ENCODE measurements at places on chromosomes 1 and 21. TPM values are rescaled to one million over a fixed set of nuclear protein-coding genes. Genes with fewer than 3 reads are reported as not detected.

Gene OR2G6
- not detected for total RNA-seq

Gene MAP10
- total RNA-seq = 3.3 TPM

DNA sequence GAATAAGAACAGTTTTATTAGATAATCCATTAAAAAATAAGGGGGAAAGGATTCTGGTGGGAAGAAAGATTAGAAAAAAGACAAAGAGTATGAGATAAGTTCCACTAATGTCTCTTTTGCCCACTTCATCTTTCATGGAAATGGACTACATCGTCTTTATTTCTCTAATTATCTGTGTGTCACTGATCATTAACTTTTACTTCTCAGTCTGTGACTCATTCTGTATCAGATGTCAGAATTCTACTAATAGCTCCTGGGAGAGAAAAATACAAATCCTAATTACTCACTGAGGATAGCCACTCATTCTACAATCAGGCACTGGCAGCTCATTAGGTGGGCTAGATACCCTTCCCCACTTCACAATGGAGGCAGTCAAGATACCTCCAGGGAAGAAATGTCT, 41.7 kb downstream of the ILDR2 start:
- no peak for DNase-seq

Gene SGIP1
- 2.4 TPM for total RNA-seq

GRCh38 chr1:221994939-221995338, 253.1 kb upstream of the DUSP10 start:
- no peak for DNase-seq

DNA sequence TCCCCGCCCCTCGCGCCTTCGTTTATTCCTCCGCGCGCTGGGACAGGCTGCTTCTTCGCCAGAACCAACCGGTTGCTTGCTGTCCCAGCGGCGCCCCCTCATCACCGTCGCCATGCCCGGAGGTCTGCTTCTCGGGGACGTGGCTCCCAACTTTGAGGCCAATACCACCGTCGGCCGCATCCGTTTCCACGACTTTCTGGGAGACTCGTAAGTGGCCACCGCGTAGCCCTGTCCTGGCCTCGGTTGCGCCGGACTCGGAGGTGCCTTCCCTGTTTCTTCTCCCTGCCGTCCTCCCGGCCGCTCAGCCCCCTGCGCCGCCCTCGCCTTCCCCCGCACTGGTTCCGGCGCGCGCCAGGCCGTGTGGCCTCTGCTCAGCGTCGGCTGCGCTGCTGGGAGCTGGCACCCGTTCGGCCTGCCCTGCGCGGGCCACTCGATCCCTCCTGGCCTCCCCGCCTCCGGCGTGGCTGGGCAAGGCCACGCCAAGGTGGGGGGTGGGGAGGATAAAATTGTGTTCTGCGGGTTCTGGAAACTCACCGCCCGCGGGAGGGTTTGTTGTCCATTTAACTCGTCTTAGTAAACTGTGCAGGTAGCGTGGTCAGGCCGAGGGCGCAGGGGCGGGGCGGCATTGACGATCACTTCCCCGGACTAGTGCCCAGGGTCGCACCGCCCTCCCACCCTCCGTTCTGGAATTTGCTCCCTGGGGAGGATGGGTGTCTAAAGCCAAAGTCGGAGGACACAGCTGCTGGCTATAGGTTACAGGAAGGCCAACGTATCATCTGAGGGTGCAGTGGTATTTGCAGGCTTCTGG, at the start of gene PRDX6:
PRDX6 (plus strand) TSS at position 50 of the 808 bp plus-strand sequence; CDS start at position 113, 63 bp downstream.
- DNase-seq = peak; percentile 92

Gene GSTM4
- 12.8 TPM for total RNA-seq

DNA sequence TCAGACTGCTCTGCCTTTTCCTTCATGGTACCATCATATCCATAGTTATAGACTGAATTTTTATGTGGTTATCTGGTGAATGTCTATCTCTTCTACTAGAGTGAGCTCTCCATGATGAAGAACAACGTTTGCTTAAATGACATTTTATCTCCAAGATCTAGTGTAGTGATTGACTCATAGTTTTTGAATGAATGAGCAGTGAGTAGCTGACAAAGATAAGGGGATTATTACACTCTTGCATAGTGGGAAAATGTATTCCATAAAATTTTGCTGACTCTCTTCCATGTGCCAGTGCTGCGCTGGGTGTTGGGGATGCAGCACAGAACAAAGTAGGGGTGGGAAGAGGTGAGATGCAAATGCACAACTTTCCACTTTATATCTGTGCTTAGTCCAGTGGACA, 147.7 kb downstream of the TGFB2 start:
- no peak for DNase-seq

- DNase-seq = peak; percentile 72
These were observed 6.7 kb downstream of the LMO4 start for GRCh38 chr1:87335175-87335884.

- DNase-seq = no peak
These were observed 199.6 kb downstream of the DPYD start for GRCh38 chr1:97721221-97721620.

Gene ST6GALNAC5
- 12.7 TPM for total RNA-seq

Gene FAM72B
- total RNA-seq = 15.0 TPM

Gene MASP2
- 0.31 TPM for total RNA-seq

Gene TRIM58
- 3.4 TPM for total RNA-seq

DNA sequence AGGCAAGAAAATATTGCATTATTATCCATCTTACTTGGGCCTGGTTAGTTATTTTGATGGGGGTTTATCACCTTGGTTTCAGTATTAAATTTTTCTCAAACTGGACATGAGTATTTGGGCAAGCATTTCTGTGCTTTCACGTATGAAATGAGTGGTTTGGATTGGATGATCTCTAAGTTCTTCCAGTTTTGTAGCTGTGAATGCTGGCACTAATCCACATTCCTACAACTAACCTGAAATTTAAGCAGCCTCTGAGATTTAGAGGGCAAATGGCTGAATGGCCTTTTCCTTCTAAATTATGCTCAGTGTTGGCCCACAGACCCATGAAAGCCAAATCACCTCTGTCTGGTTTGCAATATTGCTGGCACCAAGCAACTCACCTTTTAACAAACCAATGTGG, 475.0 kb upstream of the B3GALT2 start:
- DNase-seq = no peak

- DNase-seq = no peak
These were observed 33.4 kb downstream of the OR2G3 start for GRCh38 chr1:247638781-247639180.

Gene FNDC10
- 15.1 TPM for total RNA-seq

- no peak for DNase-seq
These were observed 72.9 kb downstream of the ZNF281 start for GRCh38 chr1:200336901-200337391.

DNA sequence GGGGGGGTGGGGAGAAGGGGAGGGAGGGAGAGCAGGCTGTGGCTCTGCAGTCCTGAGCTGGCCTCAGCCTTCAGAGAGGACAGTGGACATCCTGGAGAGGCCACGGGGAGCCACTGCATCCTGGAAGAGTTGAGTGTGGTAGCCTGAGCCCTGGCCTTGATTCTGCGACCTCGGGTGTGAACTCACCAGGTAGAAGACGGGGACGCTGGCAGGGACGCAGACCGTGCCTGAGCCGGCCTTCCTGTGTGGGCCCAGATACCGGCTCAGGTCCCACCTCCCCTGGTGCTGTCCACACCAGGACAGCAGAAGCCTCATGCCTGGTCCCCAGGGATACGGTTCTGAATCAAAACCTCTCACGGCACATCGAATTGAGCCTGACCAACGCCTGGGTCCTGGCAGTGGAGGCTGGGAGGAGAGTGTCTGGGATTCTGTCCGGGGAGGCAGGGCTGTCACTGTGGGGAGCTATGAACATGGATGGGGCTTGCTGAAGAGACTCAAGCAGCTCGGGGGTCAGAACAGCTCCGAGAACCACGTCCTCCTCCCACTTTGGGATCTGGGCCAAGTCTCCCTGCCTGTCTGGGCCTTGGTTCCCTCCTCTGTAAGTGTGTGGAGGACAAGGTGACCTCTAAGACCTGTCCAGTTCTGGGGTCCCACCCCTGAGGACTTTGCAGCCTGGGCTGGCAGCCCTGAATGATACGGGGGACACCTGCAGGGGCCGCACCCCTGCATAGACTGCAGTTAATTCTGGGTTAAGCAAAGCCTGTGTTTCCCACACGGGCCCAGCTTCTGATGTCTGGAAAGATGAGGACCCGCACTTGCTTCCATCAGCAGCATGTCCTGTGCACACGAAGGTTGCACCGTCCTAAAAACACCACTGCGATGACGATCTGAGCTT, 30.4 kb downstream of the RRP1 start:
- DNase-seq = no peak

Gene CHD1L
- 51.6 TPM for total RNA-seq

DNA sequence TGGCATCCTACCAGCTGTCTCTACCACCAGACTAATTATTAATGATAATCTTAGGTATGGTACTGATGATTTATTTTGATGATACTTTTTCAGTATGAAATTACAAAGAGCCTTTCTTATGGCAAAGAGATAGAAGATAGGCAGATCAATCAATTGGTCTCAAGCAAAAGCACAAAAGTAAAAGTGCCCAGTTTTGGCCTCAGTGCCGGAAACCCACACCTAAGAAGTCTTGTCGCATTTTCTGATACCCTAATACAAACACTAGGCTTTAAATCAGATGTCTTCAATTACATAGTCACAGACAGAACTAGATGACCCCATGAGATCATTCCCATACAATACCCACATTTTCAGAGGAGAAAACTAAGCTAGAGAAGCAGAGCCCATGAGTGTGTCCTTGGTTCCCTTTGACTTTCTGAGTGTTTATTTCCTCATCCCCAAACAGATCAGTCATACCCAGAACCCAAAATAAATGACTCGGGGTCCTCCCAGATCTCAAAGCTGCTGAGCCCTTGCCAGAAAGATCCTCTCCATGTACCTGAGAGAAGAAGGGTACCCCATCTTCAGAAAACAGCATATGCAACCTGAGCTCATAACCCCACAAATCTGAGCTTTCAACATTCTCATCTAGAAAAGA, 7.7 kb downstream of the ITPKB start:
- no peak for DNase-seq

Gene JTB
- 179 TPM for total RNA-seq

- no peak for DNase-seq
These were observed 10.7 kb upstream of the MAST2 start for GRCh38 chr1:45792744-45793143.
